Activated CD8-positive, alpha-beta T cell treated with anti-CD3 and anti-CD28 coated beads, Interleukin-2, amount 10 ng/mL, durations not matched to agents 7 days and 5 days (primary cell): ENCODE measurements at places on chromosomes 16 and 17. TPM values are rescaled to one million over a fixed set of nuclear protein-coding genes. Genes with fewer than 3 reads are reported as not detected.

PRKCB gene
- total RNA-seq, result 105 TPM

LRRC75A gene
- total RNA-seq, result 5.7 TPM

KRTAP17-1 gene
- not detected for total RNA-seq

MARVELD3 gene
- not detected for total RNA-seq

TAT gene
- total RNA-seq, result not detected

FBXW10B gene
- total RNA-seq, result 0.82 TPM

GRCh38 chr16:381789-382717 lies at the start of gene PGAP6:
PGAP6 (minus strand) TSS chr16:381978; CDS start chr16:381821, 157 bp downstream.
- H3K27me3 ChIP-seq, result peaks cover 4% of the 10 kb centered on the region
- peak within 1 kb of the TSS; percentile 72 for H3K27ac ChIP-seq
- peak within 1 kb of the TSS; percentile 82 for H3K4me3 ChIP-seq
- H3K4me1 ChIP-seq, result peaks cover 35% of the 10 kb centered on the region
- H3K36me3 ChIP-seq, result peaks cover 4% of the 10 kb centered on the region
- peak; percentile 74 for DNase-seq

DNA sequence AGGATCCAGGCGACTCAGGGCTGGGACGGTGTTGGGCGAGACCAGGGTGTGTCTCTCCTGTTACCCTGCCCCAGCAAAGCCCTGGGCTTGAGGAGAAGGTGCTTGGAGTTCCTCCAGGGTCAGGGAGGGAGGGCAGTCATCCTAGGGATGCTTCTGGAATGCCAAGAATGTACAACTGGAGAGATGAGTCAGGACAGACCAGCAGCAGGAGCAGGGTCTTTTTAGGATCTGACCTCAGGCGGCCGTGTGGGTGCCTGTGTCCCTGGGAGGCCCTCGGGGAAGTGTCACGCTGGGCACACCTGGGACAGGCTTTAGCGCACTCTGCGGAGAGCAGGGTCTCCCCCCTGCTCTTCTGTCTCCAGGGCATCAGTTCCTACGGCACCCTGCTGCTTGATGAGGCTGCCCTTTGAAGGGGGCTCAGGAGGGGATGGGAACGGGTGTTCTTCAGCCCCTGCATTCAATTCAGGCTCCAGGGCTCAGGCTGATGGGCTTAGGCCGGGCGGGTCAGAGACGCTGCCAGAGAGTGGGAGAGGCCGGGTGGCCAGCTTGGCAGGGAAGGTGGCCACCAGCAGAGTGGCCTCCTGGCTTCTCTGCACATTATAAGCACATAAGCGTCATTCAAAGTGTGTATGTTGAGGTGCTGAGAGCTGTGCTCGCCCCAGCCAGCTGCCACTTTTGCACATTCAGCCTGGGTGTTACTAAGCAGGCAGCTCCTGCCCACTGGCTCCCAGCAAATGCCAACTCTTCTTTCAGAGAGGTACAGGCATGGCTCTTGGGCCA lies 8.4 kb upstream of the MTSS2 start:
- peak overlapping the region; percentile 91 for H3K27ac ChIP-seq
- H3K27me3 ChIP-seq, result no peaks in the 10 kb centered on the region
- H3K4me1 ChIP-seq, result peaks cover 52% of the 10 kb centered on the region
- DNase-seq, result no peak
- no peak overlapping the region for H3K4me3 ChIP-seq

- H3K27ac ChIP-seq, result peak within 1 kb of the TSS; percentile 99
- peaks cover 32% of the 10 kb centered on the region for H3K36me3 ChIP-seq
- peaks cover 68% of the 10 kb centered on the region for H3K4me1 ChIP-seq
These were observed at the start of gene KANSL1 for GRCh38 chr17:46193151-46193625. KANSL1 (minus strand) TSS chr17:46193429; CDS start chr17:46172143, 21,286 bp downstream.

GRCh38 chr16:2954656-2955381 lies 9.3 kb upstream of the KREMEN2 start:
- no peak overlapping the region for H3K4me3 ChIP-seq
- no peak overlapping the region for H3K27ac ChIP-seq
- H3K27me3 ChIP-seq, result peaks cover 4% of the 10 kb centered on the region
- peaks cover 7% of the 10 kb centered on the region for H3K4me1 ChIP-seq
- no peaks in the 10 kb centered on the region for H3K36me3 ChIP-seq

- DNase-seq, result no peak
- H3K4me1 ChIP-seq, result peaks cover 4% of the 10 kb centered on the region
- no peak overlapping the region for H3K4me3 ChIP-seq
- peaks cover 16% of the 10 kb centered on the region for H3K27me3 ChIP-seq
- no peak overlapping the region for H3K27ac ChIP-seq
- no peaks in the 10 kb centered on the region for H3K36me3 ChIP-seq
These were observed 12.8 kb downstream of the MEOX1 start for GRCh38 chr17:43648916-43649315.

DNA sequence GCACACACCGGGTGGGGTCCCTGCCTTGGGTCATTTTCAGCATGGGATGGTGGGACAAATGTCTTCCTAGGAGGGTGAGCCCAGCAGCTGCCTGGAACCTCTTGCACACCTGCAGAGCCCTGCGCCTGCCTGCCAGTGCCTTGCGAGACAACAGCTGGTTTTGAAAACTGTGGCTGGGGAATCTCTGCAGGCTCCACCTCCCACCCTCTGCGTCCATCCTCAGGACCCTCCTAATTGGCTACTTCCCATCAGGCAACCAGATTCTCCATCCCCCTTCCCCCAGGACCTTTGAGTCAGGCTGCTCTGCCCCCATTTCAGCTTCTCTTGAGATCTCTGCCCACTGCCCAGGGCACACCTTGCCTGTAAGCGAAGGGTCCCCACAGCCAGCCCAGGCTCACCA lies 26.6 kb downstream of the PEMT start:
- H3K4me1 ChIP-seq, result no peaks in the 10 kb centered on the region
- no peaks in the 10 kb centered on the region for H3K27me3 ChIP-seq
- no peaks in the 10 kb centered on the region for H3K36me3 ChIP-seq
- H3K27ac ChIP-seq, result no peak overlapping the region
- DNase-seq, result no peak
- no peak overlapping the region for H3K4me3 ChIP-seq

GRCh38 chr17:2059547-2060384 lies 4.9 kb downstream of the HIC1 start:
- peak overlapping the region; percentile 66 for H3K27ac ChIP-seq
- H3K4me1 ChIP-seq, result peaks cover 52% of the 10 kb centered on the region
- H3K4me3 ChIP-seq, result peak overlapping the region; percentile 52
- H3K36me3 ChIP-seq, result peaks cover 57% of the 10 kb centered on the region
- DNase-seq, result no peak

DNA sequence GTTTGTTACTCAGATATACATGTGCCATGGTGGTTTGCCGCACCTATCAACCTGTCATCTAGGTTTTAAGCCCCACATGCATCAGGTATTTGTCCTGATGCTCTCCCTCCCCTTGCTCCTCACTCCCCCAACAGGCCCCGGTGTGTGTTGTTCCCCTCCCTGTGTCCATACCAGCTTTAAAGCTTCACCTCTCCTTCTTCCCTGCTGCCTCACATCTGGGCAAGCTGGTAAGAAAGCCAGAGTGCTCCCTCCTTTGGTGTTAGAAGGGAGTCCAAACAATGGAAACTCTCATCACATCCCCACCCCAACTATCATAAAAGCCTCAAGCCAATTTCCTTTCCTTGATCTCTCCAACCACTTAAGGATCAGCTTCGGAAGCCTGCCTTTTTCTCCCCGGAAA lies 1115.6 kb upstream of the GOT2 start:
- H3K27me3 ChIP-seq, result no peaks in the 10 kb centered on the region
- no peaks in the 10 kb centered on the region for H3K36me3 ChIP-seq
- H3K4me3 ChIP-seq, result no peak overlapping the region
- H3K4me1 ChIP-seq, result no peaks in the 10 kb centered on the region
- H3K27ac ChIP-seq, result no peak overlapping the region

GRCh38 chr17:61254904-61255303 lies 144.7 kb upstream of the TBX2 start:
- H3K27ac ChIP-seq, result no peak overlapping the region
- DNase-seq, result no peak
- no peaks in the 10 kb centered on the region for H3K27me3 ChIP-seq
- peaks cover 32% of the 10 kb centered on the region for H3K4me1 ChIP-seq
- H3K4me3 ChIP-seq, result no peak overlapping the region
- peaks cover 12% of the 10 kb centered on the region for H3K36me3 ChIP-seq

GRCh38 chr17:27649929-27650328 lies 18.9 kb downstream of the LGALS9 start:
- peaks cover 23% of the 10 kb centered on the region for H3K36me3 ChIP-seq
- H3K27ac ChIP-seq, result no peak overlapping the region

DNA sequence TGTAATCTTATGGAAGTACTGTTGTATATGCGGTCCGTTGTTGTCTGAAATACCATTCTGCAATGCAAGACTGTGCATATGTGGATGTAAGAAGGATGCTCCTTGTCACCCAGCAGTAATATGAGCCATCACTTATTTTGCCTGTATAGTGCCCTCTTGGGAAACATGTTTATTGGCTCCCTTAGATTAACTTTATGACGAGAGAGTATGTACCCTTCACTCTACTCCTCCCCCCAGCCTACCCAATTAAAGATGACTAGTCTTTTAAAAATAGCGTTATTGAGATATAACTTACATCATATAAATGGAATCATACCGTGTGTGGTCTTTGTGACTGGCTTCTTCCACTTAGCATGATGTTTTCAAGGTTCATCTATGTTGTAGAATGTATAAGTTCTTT lies 33.6 kb downstream of the FTO start:
- no peak overlapping the region for H3K27ac ChIP-seq
- DNase-seq, result no peak
- H3K36me3 ChIP-seq, result no peaks in the 10 kb centered on the region

DNA sequence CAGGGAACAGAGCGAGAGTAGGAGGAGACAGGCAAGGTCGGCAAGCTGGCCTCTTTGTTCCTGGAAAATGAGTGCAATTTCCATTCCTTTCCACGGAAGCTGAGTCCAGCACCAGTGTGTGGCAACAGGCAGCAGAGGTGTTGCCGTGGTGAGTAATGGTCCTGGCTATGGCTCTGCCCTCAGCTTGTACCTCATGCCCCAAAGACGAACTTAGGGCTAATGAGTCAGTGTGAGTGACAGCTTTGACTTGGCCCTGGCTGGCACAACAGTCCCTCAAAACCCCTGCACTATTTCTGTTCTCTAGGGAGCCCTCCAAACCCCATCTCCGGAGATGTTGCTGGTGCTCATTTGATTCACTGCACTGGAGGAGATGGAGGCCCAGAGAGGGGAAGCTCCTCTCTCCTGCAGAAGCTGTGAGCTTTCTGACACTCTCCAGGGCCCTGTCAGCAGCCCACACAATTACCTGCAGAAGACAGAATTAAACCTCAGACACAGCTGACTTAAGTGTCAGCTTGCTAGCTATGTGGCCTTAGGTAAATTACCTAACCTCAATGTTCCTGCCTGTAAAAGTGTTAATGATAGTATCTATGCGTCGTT lies 129.9 kb downstream of the TMEM132E start:
- DNase-seq, result no peak
- peaks cover 4% of the 10 kb centered on the region for H3K27me3 ChIP-seq
- no peak overlapping the region for H3K27ac ChIP-seq
- H3K4me3 ChIP-seq, result no peak overlapping the region
- H3K4me1 ChIP-seq, result no peaks in the 10 kb centered on the region
